ENCODE measurements at places on chromosomes 4 and X.

- no peak for DNase-seq
Observed at GRCh38 chr4:13966231-13967195, 339.0 kb upstream of the BOD1L1 start.

DNA sequence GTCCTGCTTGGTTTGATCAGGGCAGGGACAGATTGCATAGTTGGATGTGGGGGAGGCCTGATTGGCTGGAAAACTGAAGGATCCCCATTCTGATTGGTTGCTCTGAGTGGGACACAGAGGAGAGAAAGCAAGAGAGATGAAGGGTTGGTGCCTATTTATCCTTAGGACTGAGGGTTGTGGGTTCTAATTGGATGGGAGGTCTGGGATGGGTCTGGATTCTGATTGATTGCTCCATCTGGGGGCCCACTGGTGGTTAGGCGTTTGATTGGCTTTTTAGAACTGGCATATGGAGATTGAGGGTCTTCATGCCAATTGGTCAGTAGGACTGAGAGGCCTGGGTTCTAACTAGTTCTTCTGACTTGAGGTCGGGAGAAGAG, 644 bp upstream of the EBP start:
- DNase-seq: no peak

DNA sequence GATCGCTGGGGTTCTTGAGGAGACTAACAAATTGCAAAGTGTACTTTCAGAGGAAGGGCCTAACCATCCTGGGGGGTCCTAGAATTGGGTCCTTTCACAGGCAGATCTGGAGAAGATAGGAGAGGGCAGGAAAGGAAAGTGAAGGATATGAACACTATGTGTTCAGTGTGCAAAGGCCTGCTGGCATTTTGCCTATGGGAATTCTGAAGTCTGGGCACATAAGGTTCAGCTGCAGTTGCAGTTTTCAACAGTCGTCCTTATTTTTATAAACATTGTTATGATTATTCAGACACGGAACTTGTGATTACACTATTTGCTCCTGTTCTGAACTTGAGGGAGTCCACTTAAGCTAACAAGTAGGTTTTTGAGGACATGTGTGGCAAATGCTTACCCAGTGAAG, 1.3 kb upstream of the SLC25A5 start:
- DNase-seq: no peak

- DNase-seq: no peak
Observed at GRCh38 chr4:13476152-13476551, 8.0 kb downstream of the RAB28 start.

DNA sequence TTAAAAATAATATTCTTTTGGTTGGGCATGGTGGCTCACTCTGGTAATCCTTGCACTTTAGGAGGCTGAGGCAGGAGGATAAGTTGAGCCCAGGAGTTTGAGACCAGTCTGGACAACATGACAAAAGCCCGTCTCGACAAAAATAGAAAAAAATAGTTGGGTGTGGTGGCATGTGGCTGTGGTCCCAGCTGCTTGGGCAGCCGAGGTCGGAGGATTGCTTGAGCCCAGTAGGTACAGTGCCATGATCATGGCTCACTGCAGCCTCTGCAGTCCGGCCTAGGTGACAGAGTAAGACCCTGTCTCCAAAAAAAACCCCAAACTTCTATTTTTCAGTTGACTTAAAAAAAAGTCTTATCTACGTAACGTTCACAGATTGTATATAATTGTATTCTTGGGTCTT, 23.9 kb downstream of the UBE2K start:
- no peak for DNase-seq

DNA sequence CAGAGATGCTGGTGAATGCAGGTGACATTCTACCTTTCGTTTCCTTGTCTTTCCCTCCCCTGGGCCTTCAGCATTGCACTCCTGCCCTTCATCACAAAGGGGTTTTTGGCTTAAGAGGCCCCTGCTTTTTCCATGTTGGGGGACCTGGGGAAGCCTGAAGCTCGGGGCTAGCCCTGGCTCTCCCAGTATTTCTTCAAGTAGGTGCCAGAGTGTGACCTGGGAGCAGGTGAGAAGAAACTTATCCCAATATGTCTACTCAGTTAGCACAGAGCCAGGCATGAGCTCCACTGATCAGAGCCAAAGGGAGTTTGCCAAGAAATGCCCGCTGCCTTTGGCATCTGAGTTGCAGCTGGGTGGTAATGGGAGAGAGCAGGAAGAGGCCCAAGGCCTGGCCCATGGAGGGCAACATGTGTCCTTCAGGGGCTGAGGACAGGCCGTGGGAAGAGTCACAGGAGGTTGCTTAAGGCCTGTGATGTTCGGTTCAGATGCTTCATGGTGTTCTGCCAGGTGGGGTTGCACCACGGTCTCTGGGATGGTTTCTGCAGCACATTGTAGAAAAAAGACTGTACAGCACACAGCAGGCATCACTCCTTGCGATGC, 7.6 kb downstream of the PRRG3 start:
- no peak for DNase-seq

- no peak for DNase-seq
Observed at GRCh38 chr4:101870874-101871273, 80.3 kb downstream of the BANK1 start.

- no peak for DNase-seq
Observed at GRCh38 chr4:183429489-183429888, 14.9 kb upstream of the CDKN2AIP start.

GRCh38 chr4:73272816-73273215, 14.2 kb upstream of the ANKRD17 start:
- DNase-seq: no peak

DNA sequence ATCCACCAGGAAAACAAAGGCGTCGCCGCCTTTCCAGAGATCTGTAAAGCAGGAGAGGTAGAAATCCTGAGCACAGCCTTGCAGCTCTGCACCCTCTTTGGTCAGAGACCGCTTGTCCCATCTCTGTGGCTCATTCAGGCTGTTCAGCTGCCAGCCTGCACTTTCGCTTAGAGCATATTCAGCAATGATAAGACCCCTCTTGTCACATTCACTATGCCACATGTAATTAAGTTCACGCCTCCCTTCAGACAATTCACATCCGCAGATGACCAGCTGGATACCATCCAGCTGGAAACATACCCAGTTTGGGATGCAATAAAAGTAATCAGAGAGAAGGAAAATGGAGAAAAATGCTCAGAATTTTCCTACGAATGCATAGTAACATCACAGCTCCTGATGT, 335.4 kb downstream of the UNC5C start:
- DNase-seq: no peak

DNA sequence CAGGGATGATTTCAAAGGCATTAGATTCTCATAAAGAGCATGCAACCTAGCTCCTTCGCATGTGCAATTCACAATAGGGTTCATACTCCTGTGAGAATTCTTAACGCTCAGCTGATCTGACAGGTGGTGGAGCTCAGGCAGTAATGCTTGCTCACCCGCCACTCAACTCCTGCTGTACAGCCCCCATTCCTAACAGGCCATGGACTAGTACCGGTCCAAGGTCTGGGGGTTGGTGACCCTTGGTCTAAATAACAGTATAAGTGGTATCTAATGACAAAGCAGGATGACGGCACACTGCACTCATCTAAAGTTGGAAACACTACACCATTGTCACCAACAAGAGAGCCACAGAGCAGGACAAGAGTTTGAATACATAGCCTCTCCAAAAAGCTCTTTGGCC, 28.5 kb downstream of the ADGRA3 start:
- no peak for DNase-seq

DNA sequence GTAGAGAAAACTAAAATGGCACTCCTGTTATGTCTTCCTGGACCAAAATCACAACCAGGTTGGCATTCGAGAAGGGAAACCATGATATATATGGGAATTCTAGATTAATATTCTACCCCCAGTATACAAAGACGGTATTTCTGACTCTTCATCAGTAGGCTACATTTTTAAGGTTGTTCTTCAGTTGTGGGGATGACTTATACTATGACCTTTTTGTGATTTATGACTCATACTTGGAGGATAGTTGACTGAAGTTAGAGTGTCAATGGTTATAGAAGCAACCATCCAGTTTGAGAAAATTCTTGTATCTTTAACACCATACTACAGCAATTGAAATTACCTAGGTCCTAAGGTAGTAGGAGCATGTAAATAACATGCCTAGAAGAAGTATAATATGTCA, 49.8 kb upstream of the CYSLTR1 start:
- no peak for DNase-seq

DNA sequence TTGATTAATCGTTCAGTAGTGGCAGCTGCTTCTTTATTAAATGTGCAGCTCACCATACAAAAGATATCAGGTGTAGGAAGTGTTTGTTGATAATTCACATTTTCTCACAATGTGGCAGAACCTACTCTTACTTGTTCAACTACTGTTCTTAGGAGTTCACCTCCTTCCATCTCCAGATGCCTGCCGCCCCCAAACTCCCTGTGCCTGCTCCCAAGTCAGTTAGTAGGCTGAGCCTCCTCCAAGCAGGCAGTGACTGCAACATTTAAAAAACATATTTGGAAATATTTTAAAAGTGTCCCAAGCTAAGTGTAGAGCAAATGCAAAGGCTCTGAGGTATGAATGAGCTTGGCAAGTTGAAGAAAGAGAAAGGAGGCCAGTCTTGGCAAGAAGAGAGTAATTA, 100.2 kb downstream of the AFF2 start:
- DNase-seq: no peak

DNA sequence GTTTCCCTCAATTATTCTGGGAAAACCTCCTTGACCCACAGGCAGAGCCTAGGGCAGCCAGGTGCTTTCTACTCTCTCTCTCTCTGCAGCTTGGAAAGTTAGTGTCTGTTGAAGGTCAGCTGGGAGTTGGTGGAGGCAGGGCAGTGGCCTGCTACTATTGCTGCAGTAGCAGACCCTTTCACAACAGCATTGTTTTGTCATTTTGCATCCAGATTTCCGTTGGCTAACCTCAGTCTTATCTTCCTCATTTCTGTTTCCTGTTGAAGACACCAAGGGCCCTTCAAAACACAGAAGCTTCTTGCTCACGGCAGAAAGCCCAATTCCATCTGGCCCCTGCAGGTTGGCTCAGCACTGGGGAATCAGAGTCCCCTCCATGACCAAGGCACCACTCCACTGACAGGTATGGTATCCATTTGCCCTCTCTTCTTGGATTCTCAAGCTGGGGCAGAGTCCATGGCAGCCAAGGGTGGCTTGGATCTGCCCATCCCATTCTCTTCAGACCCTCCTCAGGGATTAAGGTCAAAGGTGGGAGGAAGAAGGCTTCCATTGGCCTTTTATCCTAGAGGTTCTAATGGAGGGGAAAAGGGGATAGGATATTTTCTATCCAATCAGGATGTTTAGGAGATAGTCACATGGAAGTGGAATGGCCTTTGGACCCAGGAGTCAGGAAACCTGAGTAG, 24.6 kb downstream of the VSIG4 start:
- DNase-seq: no peak

DNA sequence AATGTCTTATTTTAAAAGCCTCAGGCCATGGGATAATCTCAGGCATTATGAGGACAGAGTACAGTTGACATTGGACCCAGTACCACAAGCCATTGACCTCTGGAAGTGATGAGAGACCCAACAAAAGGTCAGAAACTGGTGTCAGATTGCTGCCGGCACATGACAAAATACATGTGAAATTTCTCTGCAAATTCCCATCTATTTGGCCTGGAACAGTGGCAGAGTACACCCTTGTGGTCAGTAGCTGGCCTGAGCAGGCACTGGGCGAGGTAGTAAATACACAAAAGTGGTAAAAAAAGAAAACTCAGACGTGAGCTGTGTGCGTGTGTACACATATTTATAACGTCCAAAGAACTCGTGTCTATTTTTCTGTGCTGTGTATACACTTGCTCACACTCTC, 155.5 kb downstream of the DHX15 start:
- DNase-seq: no peak

GRCh38 chr4:78081541-78081940, 24.4 kb downstream of the FRAS1 start:
- no peak for DNase-seq

DNA sequence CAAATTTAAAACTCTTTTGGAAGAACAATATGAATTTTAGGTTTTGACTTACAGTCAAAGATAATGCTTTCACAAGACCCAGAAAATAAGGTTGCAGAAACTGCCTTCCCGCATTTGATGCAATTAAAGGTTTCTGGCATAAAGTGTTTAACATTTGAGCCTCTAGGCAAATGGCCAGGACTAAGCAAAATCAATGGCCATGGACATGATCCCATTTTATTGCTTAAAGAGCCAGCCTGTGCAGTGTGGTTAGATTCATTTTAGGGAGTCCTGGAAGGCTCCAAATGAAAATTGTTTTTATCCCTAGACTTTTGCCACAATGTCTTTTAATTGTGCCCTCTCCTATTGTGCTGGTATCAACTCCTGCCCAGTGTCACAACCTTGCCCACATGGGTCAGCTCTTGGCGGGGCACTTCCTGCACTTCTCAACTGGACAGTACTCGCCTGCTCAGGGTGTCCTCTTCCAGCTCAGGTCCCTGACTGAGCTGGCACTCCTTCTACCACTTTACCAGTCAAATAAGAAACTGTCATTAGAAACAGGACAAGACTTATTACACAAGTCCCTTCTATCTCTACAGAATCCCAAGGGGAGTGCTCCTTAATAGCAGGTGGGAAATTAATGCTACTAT, 208.4 kb upstream of the NPY2R start:
- no peak for DNase-seq

DNA sequence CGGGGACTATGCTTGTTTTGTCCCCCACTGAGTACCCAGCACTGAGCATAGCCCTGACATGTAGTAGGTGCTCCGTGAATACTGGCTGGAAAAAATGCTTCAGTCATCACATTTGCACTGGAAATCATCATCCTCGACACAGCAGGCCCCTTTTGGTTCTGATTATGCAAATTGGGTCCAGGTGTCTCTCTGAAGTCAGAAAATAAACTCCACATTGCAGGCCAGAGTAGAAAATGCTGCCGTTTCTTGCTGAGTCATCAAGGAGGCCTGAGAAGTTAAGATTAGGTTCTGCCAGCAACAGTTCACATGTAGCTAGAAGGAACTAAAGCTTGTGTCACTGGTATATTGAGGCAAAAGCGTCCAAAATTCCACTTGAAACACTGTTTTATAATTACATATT, 15.0 kb upstream of the STK32B start:
- no peak for DNase-seq

DNA sequence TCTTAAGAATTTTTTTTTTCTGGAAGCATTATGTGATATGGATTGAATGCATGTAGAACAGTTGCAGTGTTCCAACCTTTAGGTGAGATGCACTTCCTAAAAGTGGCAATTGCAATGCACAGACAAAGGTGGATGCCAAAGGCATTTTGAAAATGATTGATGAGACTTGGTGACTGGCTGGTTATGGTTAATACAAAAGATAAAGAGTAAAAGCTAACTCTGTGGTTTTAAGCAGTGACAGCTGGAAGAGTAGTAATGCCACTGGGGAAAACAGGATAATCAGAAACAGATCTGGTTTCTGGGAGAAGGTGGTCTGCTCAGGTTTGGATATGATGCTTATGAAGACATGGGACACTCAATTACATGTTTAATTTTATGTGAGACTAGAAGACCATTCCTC, 345.6 kb downstream of the RPA4 start:
- DNase-seq: no peak

DNA sequence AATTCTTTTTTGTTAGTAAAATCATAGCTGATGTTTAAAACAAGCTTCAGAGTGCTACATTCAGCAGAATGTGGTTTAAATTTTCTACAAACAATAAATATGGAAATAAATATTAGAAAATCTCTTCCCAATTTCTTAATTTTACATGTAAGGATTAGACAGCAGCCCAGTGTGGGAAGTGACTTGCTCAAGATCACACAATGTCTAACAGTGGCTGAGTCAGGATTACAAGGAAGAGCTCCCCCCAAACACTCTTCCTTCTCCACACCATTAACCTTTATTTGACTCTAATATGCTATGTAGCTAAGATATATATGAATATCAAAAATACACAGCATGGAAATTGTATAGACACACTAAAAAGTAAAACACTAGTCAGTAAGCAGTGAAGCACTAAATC, 59.5 kb downstream of the SLC10A7 start:
- DNase-seq: no peak

GRCh38 chr4:56317749-56318148, 69.5 kb downstream of the AASDH start:
- no peak for DNase-seq

Measured in stimulated activated CD4-positive, alpha-beta T cell treated with anti-CD3 and anti-CD28 coated beads, Interleukin-12 subunit alpha, Interleukin-12 subunit beta, amount 100 ng/mL, for 24 hours (primary cell).